ENCODE measurements at places on chromosomes 7 and 10.

DNA sequence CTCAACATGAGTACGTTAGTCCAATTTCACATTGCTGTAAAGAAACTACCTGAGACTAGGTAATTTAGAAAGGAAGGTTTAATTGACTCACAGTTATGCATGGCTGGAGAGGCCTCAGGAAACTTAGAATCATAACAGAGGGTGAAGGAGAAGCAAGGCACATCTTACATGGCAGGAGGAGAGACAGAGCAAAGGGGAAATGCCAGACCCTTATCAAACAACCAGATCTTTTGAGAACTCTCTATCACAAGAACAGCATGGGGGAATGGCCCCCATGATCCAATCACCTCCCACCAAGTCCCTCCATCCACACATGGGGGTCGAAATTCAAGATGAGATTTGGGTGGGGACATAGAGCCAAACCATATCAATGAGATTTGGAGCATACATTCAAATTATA, 34.6 kb upstream of the PDSS1 start:
- DNase-seq: no peak

DNA sequence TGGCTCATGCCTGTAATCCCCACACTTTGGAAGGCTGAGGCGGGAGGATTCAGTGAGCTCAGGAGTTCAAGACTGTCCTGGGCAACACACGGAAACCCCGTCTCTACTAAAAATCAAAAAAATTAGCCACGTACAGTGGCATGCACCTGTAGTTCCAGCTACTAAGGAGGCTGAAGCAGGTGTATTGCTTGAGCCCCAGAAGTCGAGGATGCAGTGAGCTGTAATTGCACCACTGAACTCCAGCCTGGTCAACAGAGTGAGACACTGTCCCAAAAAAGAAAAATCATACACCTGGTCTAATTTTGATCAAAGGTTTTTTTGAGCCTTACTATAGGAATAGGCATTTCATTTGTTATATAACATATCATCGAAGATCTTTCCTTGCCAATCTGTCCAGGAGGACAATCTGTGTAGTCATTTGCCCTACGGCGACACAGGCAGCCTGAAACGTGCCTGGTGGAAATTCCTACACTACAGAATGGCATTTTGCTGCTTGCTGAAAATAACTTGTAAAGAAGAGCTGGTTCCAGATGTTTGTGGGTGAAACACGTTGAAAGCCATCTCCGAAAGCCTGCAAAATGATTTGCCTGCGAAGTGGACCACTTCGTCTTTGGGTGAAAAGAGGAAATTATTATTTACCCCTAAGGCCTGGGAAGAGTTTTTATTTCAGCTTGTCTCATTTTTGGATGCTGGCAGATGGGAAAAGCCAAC, 31.3 kb upstream of the GDI2 start:
- DNase-seq: no peak

DNA sequence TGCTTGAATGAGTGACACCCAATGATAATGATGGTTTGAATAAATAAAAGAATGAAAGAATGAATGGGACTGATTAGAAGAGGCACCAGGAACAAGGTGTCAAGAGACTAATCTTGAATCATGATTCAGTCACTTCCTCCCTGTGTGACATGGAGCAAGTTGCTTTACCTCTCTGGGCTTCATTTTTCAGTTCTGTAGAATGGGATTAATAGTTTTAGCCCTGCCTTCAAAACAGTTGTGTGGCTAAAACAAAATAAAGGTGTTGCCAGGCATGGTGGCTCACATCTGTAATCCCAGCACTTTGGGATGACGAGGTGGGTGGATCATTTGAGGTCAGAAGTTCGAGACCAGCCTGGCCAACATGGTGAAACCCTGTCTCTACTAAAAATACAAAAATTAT, 37.6 kb downstream of the MYL10 start:
- no peak for DNase-seq

GRCh38 chr7:21221130-21221529, 206.8 kb upstream of the SP4 start:
- no peak for DNase-seq

DNA sequence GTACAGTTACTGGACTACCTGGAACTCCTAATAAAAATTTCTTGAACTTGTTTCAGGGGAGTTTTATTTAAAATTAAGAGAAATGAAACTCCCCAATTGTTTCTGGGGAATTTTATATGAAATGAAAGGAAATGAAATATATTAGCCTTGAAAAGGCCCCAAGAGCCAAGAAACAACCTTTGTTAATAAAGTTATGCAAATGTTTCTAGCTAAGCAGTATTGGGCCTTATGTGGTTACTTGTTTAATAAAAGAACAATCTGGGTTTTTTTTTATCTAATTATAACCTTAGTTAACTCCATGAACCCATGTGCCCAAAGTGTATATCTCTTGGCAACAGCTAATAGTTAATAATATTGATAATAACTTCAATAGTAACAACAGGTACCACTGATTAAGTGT, 222.8 kb downstream of the EXOC4 start:
- no peak for DNase-seq

- no peak for DNase-seq
Measured at GRCh38 chr10:29908962-29909361, 150.4 kb downstream of the JCAD start.

- DNase-seq: no peak
Measured at GRCh38 chr10:92553959-92554358, 19.9 kb downstream of the IDE start.

- no peak for DNase-seq
Measured at GRCh38 chr10:3179174-3179573, 6.6 kb upstream of the PITRM1 start.

- DNase-seq: no peak
Measured at GRCh38 chr10:91022924-91023699, 102.2 kb upstream of the ANKRD1 start.

DNA sequence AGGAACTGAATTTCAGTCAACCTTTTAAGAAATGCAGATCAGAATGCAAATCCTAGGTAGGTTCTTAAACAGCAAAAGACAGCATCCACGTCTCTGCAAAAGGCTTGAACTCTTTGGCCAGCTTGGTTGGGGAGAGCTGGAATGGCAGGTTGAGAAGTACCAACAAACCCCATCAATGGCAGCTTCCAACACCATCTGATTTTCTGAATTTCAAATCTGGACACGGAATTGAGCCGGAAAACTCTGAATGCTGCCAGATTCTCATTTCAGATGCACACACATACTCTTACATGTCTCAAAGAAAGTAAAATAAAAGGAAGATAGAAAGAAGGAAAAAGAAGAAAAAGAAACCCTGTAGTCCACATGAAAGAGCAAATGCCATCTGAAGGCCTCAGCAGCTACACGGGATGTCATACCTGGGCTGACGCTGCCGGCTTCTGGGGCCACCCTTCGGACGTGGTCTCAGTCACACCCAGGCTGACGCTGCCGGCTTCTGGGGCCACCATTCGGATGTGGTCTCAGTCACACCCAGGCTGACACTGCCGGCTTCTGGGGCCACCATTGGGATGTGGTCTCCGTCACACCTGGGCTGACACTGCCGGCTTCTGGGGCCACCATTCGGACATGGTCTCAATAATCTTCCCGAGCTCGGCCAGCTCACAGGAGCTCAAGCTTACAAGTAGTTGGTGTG, 165.3 kb downstream of the PTPRN2 start:
- no peak for DNase-seq
